M059J (cell line): ENCODE measurements at places on chromosomes 12 and 14.

- DNase-seq: peak; percentile 68
Observed at GRCh38 chr12:47032644-47033043, 46.8 kb upstream of the PCED1B start.

DNA sequence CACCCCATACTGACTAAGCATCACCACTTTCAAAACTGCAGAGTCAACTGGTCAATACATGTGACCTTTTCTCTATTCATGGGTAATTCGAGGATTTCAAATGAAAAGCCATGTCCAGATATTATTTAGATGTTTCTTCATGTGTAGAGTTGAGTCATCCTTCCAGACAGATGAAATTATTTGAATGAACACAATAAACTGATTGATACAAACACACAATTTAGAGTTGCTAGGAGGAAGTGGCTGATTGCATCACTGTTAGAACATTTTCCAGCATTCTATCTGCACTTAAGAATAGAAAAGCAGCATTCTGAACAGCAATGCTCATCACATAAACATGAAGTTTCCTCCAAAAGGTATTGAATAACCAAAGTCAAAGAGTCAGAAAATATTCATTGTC, 273.5 kb upstream of the SOX5 start:
- DNase-seq: peak; percentile 71

GRCh38 chr12:27868139-27868538, 88.1 kb upstream of the MANSC4 start:
- peak; percentile 44 for DNase-seq

DNA sequence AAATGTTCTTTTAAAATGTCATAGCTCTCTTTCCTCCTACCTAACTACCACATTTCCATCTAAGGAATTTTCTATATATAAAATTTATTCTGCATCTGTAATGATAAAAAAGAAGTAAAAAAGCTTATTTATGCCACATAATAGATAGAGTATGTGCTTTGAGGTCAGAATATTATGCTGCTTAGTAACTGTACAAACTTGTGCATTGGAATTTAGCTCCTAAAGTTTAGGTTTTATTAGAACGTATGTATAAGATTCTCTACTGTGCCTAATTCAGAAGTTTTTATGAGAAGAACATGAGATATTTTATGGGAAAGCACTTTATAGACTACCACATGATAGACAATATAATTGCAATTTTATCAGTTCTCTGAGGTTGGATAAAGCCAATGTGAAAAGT, 384.6 kb downstream of the SLC16A7 start:
- no peak for DNase-seq

GRCh38 chr12:92796650-92797049, 93.9 kb downstream of the PLEKHG7 start:
- DNase-seq: peak; percentile 1

DNA sequence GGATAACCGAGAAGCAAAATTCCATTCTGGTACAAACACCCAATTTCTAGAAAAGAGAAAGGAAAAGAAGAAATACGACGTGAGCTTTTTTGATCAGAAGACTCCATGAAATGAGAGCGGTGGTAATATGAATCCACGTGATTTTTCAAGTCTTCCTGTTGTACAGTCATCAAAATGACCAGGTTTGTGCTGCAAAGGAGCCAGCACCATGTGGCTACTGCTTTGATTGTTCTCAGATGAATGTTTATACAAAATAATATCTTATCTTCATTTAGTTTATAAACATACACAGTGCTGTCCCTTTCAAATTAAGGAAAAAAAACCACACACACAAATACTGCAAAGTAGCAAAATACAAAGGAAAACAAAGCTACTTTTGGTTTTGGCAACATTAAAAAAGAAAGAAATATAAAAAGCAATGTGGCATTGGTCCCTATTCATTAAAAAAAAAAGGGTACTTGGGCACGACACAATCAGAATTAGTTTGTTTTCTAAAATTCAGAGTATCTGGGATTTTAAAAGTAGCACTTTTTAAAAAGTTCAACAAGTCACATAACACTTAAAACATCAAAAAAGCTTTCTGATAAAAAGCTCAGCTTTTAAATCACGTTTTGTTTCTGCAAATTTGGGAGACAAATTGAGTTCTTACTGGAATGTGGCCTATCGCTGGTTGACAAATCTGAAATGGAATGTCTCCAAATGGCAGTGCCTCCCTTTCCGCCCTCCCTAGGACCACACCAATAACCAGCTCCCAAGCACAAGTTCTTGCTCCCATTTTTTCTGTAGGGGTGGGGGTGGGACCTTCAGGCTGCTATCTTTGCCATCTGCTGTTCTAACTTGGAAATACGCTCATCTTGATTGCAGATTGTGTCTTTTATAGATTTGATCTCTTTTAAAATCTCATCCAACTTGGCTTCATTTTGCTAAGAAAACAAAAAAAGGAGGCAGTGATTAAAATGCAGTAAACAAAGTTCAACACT, 13.2 kb upstream of the SELPLG start:
- DNase-seq: peak; percentile 67

DNA sequence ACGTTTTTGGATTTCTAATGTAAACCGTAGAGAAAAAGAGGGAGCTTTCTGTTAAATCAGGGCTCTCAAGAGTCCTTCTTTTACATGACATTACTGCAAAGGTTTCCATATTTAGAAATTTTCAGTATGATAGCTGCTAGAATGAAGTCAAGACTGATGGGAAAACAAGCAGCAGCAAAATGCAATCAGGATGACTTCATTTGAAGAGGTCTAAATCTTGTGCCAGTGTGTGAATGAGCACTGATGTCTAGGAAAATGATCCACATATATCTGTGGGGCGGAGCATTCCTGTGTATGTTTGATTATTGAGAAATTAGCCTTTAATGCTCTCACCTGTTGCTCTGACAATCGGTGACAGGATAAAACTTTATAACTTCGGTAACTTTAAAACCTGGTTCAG, 73.6 kb downstream of the GRIP1 start:
- DNase-seq: no peak

DNA sequence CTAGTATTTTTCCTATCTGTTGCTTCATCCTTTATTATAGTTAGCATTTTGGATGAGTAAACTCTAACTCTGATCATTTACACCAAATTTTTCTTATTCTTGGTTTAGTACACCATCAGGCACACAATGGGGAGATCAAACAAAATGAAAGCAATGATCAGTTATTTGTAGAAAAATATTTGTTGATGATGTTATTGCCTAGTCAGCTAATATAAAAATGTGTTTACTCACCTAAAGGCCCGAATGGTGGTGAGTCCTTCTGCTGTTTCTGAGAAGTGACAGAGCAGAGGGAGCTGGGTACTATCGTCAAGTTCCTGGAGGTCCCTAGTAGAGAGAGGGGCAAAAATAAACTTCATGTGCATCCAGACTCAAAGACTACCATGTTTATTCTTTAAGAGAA, 63.3 kb upstream of the KCNJ8 start:
- DNase-seq: no peak

- DNase-seq: no peak
Observed at GRCh38 chr12:6736754-6737153, 12.9 kb downstream of the COPS7A start.

- DNase-seq: no peak
Observed at GRCh38 chr14:89254166-89254909, 162.7 kb downstream of the FOXN3 start.

- DNase-seq: no peak
Observed at GRCh38 chr12:26358651-26359050, 163.3 kb downstream of the SSPN start.

- DNase-seq: no peak
Observed at GRCh38 chr14:101336183-101336582, 225.1 kb upstream of the DIO3 start.

- no peak for DNase-seq
Observed at GRCh38 chr12:81835783-81836182, 76.6 kb upstream of the PPFIA2 start.

- no peak for DNase-seq
Observed at GRCh38 chr12:111733340-111733915, 33.3 kb upstream of the ALDH2 start.

- DNase-seq: no peak
Observed at GRCh38 chr12:52251367-52252051, 18.5 kb downstream of the KRT7 start.

- no peak for DNase-seq
Observed at GRCh38 chr14:91333650-91334039, 84.0 kb downstream of the CCDC88C start.

DNA sequence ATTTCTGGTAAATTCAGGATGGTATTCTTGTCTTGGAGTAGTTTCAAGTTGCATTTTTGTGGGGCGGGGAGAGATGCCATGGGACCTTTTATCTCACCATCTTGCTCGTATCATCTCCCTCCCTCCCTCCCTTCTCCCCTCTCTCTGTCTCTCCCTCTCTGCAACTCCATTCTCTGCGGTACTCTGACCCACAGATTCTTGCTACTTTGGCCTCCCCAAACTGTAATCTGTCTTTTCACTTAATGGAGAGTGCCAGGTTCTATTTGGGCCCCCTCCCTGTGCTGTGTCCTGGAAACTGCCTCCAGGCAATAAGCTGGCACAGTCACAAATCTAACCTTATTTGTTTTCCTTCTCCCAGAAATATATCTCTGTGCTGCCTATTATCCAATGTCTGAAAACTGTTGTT, 175.2 kb downstream of the PAWR start:
- peak; percentile 85 for DNase-seq

GRCh38 chr12:39692258-39692853, 72.8 kb upstream of the ABCD2 start:
- DNase-seq: no peak

DNA sequence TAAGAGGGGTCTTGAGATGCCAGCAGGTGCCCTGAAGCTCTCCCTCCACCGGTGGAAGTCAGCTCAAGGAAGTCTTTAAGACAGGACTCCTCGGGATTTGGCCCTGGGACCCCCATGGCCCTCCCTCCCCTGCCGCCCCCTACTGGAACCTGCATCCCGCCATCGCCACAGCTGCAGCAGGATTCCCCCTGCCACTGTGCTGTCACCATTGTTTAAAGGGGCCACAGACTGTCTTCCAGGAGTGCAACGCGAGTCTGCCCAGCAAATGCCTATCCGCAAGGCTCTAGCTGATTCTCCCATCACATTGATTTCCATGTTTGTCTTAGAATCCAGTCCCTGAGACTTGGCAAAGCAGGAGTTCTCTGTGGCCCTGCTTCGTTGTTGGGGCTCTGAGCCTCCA, 770.8 kb upstream of the ALG10B start:
- no peak for DNase-seq

GRCh38 chr12:118237052-118237665, 101.2 kb downstream of the PEBP1 start:
- DNase-seq: no peak

- DNase-seq: no peak
Observed at GRCh38 chr12:66709893-66710292, 31.0 kb upstream of the GRIP1 start.

GRCh38 chr12:120539303-120539702, 5.1 kb downstream of the RNF10 start:
- peak; percentile 56 for DNase-seq

DNA sequence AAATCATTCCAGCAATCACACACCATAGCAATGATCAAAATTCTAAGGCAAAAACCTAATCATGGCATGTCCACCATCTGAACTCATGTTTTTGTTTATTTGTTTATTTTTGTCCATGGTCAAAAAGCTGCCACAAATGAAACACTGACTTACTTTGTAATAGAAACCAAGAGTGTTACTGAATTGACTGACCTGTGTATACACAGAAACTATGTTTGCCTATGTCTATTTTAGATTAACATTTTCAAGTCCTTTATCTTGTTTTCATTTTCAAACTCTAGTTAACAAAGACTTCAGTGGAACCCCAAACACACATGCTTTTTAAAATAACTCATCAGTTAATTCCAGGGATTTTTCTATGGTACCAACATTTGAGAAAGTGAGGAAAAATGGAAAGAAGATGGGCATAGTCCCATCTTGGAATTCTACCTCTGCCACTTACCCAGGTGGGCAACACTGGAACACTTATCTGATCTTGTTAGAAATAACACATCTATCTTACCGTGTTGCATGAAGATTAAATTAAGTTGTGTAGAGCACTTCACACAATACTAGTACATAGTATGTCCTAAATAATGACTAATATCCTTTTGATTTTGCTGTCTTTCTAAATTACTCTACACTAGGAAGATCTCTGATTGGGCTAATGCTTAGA, 6.4 kb downstream of the LUM start:
- DNase-seq: no peak

DNA sequence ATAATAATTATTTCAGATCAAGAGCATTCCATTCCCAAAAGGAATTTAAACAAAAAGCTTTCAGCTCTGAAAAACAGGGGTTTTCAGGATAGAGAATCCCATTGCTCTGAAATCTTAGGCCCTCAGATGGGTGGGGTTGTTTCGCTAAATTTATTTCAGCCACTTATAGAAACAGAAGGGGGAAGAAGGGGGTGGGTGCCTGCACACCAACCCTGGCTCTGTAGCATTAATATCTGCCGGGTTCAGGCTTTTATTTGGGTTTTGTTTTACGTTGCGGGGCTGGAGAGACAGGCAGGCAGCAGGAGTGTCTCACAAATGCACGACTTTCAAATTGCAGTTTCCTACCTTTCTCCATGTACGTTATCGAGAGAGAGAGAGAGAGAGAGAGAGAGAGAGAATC, 12.5 kb upstream of the ZFP36L1 start:
- DNase-seq: no peak

DNA sequence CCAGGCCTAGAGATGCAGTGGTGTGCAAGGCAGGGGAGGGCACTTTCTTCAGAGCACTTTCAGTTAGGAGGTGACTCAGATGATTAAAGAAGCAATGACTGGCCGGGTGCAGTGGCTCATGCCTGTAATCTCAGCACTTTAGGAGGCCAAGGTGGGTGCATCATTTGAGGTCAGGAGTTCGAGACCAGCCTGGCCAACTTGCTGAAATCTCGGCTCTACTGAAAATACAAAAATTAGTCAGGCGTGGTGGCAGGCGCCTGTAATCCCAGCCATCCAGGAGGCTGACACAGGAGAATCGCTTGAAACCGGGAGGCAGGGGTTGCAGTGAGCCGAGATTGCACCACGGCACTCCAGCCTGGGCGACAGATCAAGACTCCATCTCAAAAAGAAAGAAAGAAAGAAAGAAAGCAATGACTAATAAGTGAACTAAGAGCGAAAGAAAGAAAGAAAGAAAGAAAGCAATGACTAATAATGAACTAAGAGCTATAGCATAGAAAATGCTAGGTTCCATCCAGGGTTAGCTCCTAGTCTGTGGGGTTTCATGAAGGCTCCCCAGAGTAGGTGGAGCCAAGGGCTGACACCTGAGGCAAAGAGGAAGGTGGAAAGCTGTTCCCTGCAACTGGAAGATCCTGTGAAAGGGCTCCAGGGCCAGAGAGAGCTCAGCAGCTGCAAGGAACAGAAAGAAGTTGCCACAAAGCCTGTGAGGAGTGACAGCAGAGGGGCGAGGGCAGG, 334.5 kb downstream of the CACNA1C start:
- peak; percentile 46 for DNase-seq

DNA sequence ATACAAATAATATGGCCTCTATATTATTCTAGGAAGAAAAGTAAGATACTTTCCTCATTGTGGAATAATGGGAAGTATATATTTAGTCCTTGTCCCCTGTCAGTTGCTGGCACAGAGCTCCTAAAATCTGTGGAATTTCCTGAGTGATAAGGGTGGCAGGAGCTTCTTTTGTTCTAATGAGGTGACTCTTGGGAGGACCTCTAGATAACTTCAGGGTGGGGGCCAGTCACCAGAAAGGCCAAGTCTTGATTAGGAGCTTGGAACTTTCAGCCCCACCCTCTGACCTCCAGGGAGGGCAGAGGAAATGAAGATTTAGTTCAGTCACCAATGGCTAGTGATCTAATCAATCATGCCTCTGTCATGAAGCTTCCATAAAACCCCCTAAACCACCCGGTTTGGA, 179.9 kb upstream of the PRICKLE1 start:
- DNase-seq: no peak

GRCh38 chr12:121568518-121568917, 12.3 kb downstream of the KDM2B start:
- no peak for DNase-seq
